ENCODE measurements at places on chromosomes 5 and 9.

DNA sequence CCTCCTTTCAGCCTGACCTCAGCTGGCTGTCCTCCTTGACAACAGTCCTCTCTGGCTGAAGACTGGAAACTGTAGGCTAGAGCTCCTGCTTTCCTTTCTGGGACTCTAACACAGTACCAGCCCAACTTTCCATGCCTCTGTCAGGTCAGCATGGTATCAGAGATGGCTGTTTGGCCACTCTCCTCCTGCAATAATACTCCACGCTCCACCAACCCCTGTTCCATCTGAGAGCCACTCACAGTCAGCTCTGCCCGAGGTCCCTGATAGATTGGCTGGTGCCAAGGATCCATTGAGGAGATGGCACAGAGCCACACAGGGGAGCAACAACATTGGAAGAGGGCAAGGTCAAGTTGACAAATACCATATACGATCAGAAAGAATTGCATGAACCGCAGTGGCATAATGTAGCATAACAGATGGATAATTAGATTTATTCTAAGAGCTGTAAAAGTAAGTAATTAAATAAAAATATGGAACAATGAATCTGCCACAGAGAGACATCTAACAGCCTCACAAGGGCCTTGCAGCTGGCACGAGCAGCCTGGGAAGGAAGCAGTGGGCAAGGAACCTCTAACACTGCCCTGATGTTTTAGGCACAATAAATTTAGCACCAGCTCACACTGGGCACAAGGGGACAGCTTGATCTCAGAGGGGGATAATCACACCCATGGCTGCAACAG, 94.3 kb upstream of the LRRTM2 start:
- DNase-seq: no peak

- DNase-seq: no peak
Observed at GRCh38 chr5:91848453-91848852, 465.3 kb upstream of the ARRDC3 start.

DNA sequence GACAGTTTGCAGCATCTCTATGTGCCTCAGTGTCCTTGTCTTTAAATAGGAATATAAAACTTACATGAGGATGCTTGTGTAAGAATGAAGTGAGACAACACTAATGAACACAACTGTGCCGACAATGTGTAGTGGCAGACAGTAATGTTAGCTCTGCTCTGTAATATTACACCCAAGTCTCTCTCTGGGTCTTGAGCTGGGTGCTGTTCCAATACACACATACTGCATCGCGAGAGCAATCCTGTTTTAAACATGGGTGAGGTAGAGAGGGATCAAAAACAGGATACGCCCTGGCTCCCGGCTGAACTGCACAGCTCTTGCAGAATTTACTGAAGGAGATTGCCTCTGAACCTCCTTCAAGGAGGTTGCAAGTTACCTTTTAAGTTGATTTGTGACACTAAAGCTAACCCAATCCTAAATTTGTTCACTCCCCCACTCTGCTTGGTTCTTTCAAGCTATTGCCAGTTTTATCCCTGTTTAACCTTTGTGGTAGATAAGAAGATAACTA, 155.2 kb upstream of the ISL1 start:
- DNase-seq: no peak

DNA sequence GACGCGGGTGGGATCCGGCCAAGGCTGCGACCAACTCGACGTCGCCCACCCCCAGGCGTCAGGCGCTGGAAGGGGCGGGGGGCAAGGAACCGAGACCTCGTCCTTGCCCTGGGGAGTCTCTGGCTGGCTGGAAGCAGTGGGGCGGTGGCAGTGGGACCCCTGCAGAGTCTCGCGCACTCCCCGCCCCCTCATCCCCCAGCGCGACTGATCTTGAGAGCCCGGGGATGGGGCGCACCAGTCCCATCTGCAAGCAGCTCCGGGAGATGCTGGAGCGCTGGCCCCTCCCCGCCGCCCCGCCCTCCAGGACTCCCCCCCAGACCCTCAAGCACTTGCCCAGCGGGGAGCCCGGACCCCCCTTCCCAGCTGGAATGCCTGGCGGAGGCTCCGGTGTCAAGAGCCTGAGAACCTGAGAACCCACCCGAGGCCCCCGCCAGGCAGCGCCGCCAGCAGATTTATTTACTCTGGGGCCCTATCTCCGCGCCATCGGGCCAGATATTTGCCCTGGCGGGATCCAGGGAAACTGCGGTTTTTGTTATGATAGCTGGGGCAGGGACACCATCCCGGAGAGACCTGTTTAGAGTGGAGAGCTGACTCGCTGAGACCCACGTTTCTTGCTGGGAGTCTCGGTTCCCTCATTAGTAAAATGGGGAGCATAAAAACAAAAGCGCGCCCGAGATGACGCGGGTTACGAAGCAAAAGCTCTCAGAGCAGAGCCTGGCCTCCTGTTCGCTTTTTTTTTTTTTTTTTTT, 1.2 kb downstream of the PRRT1B start:
- DNase-seq: no peak

- DNase-seq: no peak
Observed at GRCh38 chr9:70135176-70135575, 91.5 kb downstream of the MAMDC2 start.

GRCh38 chr9:19720377-19720776, 68.5 kb downstream of the SLC24A2 start:
- DNase-seq: no peak

GRCh38 chr9:116387934-116388698, 234.5 kb downstream of the PAPPA start:
- DNase-seq: no peak
